Left ventricle myocardium inferior (tissue), 1 donor: ENCODE measurements at places on chromosomes 2 and 18.
A peak's percentile ranks its signal among the peaks of the same experiment; 100 is the strongest.

- no peak for DNase-seq
Measured at GRCh38 chr2:64514008-64514407, 10.1 kb upstream of the AFTPH start.

GRCh38 chr2:194060269-194060668, 1596.8 kb upstream of the SLC39A10 start:
- DNase-seq, result no peak

- DNase-seq, result no peak
Measured at GRCh38 chr2:176078541-176079284, 5.0 kb downstream of the EVX2 start.

GRCh38 chr2:122707224-122707824, 951.9 kb downstream of the TSN start:
- no peak for DNase-seq

DNA sequence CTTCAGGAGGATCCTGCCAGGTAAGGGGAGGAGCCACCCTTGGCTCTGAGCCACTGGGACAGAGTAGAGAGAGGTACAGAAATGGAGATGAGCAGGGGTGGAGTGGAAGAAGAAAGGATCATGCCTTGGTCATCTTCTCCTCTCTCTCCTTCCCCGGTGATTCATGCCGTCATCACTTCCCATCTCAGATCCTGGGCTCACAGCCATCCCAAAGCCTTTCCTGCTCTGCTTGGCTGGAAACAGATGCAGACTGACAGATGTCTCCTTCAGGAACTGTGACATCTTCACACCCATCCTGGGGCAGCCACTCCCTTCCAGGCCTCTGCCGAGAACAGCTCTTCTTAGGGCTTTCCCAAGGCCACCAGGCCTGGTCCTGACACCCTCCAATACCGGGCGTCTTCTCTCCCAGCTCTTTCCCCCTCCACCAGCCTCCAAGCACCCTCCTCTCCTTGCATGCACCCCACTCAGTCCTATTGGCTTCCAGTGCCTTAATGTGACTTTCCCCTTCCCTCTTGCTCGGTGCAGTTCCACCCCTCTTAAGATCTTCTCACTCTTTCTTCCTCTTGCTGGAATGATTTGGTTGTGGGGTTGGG, 58.3 kb upstream of the TNP1 start:
- peak; percentile 32 for DNase-seq

- no peak for DNase-seq
Measured at GRCh38 chr2:10935366-10935918, 23.7 kb downstream of the KCNF1 start.

DNA sequence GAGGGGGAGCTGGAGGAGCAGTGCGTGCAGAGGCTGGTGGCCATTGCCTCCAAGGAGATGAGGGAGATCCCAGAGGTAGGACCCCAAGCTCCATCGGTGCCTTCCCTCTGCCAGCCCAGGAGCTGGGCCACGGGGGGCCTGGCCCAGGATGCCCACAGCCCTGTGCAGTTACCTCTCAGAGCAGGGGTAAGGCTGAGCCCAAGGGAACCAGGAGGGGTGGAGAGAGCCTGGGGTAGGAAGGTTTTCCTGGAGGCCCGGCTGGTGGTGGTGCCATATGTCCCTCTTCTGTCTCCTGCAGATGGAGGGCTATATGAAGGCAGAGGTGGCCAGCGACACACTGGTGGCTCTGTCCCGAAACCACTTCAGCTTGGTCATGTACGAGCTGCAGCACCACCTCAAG, 11.4 kb downstream of the MROH2A start:
- no peak for DNase-seq

GRCh38 chr2:201866643-201867473, 60.5 kb downstream of the CDK15 start:
- DNase-seq, result no peak
